Spinal cord (tissue), 10 donors: ENCODE measurements at places on chromosomes 11 and 22.

- no peak for DNase-seq
Measured at GRCh38 chr11:107824668-107825369, 33.8 kb downstream of the SLC35F2 start.

DNA sequence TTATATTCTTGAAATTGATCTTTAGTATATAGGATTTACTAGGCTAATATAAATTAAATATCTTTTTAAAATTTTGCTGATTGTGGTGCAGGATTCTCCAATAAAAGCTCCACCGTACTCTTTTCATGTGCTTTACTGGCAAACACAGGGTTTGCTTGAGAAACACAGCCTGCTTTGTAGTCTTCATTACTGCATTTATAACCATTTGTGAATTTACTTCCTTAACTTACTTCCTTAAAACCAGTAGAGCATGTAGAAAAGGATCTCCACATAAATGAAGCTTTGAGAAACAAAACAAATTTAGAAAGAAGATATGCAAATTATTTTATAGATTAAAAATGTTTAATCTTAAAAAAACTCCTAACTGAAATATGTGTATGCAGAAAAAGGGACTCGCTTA lies 28.8 kb downstream of the SWAP70 start:
- no peak for DNase-seq

- peak; percentile 86 for DNase-seq
Measured at GRCh38 chr11:34792814-34793258, 123.3 kb downstream of the APIP start.

DNA sequence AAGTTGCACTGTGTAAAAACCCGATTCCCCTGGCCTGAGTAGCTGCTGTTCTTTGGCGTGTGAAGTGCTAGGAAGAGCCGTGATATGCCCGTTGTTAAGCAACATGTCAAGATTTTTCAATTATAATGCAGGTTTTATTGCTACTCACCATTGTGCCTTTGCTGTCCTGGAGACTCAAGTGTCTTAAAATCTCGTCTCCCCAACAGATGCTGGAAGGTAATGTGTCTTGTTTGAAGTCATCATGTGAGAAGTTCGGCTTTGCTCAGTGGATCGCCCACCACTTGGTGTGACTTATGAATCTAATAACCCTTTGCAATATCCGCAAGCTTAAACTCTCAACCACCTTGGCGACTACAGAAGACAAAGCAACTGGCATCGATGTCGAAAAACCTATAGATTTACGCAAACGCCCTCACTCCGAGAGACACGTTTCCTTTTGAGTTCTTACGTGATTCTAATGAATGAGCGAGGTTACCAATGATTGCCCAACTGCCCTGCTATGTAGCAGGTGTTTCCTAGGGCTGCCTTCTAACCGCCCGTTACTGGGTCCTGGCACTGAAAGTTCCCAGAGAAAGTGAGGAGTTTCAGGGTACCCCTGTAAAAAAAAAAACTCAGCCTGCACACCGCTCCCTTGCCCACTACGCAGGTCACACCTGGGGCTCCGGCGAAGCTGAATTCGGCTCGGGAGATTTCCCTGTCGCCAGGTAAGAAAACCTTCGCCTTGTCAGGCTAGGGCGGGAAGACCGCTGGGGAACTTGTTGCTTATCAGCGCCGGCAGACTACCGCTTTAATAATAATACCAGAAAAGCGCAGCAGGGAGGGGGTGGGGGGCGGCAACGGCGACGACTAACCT lies 21.2 kb upstream of the BDNF start:
- peak; percentile 55 for DNase-seq

- DNase-seq: peak; percentile 86
Measured at GRCh38 chr22:37561212-37562048, 1.1 kb downstream of the CDC42EP1 start.

DNA sequence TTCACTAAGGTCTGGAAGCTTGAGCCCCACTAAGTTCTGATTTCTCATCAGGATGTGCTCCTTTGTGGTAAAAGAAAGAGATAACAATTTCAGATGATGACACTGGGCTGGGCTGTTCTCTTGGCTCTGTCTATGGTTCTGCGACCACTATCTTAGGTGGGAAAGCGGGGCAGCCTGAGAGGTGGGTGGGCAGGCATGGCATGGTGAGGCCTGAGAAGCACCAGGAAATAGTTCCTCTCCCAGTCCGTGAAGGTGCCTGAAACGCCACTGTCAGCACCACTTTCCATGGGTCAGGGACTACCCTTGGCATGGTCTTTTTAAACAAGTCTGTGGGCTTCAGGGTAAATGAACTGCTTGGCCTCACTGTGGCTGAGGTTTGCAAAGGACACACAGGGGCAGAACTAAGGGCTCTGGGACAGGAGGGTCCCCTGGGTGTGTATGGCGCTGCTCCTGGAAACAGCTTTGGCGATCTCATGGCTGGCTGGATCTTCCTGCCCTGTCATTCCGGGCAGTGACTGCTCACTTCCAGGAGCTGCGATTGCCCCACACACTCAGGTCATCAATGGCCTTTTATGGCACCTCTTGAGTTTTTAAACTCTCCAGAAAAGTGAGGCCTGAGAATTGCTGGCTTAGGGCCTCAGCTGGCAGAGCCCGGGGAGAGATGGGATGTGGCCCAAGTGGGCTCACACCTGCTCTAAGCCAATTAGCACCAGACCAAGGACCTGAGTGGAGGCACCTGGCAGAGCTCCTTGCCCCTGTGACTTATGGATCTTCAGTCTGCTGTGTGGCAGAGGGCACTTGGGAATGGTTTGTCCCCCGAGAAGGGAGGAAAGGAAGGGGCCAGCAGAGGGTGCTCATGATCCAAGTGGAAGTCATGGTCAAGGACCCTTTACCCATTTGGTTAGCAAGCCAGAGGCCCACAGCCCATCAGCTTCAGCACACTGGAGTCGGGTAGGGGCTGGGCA lies 55.6 kb upstream of the LYVE1 start:
- DNase-seq: no peak

- DNase-seq: no peak
Measured at GRCh38 chr22:32917577-32918354, 116.3 kb downstream of the TIMP3 start.

GRCh38 chr22:25100948-25101347 lies 98.7 kb upstream of the CRYBB3 start:
- no peak for DNase-seq

- no peak for DNase-seq
Measured at GRCh38 chr11:34235189-34235588, 122.6 kb downstream of the ABTB2 start.

DNA sequence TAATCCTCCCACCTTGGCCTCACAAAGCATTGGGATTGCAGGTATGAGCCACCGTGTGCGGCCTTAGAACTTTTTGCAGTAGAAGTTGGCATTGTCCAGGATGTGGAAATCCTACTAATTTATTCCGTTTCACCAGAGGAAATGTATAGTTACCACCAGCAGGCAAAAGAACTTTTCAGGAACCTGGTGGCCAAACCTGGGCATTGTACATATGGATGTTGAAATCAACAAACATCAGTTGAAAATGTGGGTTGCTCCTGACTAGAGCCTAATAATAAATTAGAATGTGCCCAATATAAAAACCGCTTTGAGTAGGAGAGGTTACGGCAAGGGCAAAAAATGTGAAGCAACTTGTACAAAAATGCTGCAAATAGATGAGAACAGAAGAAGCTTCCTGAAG lies 40.7 kb upstream of the XBP1 start:
- no peak for DNase-seq

- DNase-seq: no peak
Measured at GRCh38 chr11:44130751-44131150, 35.3 kb downstream of the EXT2 start.
